RWPE2 (cell line): ENCODE measurements at places on chromosomes 11 and 22.
A peak's percentile ranks its signal among the peaks of the same experiment; 100 is the strongest.

DNA sequence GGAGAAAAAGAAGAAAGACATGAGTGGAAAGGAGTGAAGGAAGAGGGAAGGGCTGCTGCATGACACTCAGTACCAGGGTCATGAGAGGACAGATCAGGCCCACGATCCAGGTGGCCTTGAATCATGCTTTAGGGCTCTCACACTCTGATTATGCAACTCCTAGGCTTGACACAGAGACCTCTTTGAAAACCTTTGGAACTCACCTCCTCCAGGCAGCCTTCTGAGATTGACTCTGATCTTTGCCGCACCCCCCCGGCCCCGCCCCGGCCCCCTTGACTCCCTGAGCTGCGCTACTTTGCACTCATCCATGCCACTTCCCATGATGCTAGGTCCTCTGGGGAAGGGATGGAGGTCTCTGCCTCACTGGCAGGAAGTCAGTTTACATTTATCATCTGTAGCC is 10.7 kb downstream of the PTPN5 start:
- no peak for DNase-seq

- DNase-seq: peak; percentile 54
These were observed at the start of gene ASCL2 for GRCh38 chr11:2270322-2271076. Gene ASCL2, minus strand, starts transcription at chr11:2270588. Its CDS starts 256 bp downstream, at chr11:2270332.

- DNase-seq: no peak
These were observed 26.1 kb downstream of the UBE2L3 start for GRCh38 chr22:21593406-21594232.

DNA sequence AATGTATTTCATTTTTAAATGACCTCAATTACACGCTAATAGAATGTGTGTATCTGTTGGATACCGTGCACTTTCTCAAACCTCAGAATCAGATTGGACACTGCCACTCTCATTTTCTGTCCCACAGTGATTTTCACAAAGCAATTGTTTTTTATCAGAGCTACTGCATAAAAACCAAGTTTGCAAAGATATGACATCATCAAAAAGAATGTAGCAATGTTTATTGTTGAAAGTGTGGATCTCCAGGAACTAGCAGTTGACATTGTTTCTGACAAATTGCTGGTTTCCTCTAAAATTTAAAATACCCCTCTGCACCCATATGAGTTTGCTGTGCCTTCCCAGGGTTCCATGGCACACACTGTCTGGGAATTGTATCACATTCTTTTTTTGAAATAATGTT is 362.7 kb upstream of the DDI1 start:
- no peak for DNase-seq

DNA sequence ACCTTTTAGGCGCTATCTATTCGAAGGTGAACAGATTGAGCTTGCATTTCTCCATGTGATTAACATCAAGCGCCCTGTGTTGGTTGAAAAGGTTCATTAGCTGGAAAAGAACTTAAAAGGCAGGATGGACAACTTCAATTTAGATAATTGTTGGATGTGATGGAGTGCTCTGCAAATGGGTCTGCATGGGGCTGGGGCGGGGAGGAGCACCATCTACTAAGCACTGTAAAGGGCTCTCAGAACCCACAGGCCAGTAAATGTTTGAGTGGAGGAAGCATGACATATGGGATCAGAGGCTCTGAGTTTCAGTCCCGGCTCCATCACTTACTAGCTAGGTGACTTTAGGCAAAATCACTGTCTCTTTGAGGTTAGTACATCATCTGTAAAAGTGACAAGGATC is 28.2 kb downstream of the ARL14EP start:
- DNase-seq: no peak

- DNase-seq: no peak
These were observed 113.9 kb downstream of the CCDC81 start for GRCh38 chr11:86488553-86488952.

GRCh38 chr11:46431211-46431610 is 39.6 kb upstream of the CHRM4 start:
- no peak for DNase-seq

DNA sequence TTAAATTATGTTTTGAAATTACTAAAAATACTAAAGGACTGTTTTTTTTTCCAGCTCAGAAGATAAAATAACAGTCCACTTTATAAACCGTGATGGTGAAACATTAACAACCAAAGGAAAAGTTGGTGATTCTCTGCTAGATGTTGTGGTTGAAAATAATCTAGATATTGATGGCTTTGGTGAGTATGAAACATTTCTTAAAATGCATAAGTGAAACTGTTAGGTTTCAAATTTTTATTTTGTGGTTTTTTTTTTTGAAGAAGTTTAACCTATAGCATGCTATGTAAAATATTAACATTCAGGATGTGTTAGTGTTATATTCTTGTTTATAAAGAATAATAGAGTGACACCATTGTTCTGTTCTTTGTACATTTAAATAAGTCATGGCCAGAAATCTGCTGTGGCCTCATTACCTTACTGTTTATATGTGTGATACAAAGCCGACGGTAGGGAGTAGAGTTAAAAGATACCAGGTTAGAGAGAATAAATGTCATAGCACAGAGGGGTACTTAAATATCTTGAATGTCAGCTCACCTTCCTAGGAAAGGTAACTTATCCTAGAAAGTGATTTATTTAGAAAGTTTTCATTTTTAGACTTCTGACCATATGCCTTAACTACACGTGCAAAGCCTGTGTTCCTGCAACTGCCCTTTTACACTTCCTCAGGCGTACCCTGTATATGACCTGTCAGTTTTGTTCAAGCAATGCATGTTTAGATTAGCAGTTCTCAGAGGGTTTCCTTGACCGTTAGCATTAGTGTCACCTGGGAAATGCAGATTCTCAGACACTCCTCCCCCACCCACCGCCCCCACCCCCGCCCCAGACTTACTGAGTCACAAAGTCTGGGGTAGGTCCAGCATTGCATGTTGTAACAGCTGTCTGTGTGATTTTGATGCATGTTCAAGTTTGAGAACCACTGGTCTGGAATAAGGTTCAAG is 6.3 kb downstream of the FDX1 start:
- no peak for DNase-seq

DNA sequence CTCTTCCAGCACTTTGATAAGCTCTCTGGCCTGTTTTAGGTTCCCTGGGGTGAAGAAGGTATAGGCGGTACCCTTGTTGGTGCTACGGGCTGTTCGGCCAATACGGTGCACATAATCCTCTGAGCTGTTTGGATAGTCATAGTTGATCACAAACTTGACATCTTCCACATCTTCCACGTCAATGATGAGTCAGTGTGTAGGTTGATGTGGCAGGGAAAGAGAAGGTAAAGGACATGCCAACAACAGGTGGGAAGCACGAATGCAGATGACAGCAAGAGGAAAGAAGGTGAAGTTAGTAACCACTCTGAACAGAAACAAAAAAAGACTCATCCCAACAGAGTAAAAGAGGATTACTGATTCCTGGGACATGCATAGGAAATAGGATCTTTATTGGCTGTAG is 18.2 kb downstream of the DDX17 start:
- DNase-seq: no peak

DNA sequence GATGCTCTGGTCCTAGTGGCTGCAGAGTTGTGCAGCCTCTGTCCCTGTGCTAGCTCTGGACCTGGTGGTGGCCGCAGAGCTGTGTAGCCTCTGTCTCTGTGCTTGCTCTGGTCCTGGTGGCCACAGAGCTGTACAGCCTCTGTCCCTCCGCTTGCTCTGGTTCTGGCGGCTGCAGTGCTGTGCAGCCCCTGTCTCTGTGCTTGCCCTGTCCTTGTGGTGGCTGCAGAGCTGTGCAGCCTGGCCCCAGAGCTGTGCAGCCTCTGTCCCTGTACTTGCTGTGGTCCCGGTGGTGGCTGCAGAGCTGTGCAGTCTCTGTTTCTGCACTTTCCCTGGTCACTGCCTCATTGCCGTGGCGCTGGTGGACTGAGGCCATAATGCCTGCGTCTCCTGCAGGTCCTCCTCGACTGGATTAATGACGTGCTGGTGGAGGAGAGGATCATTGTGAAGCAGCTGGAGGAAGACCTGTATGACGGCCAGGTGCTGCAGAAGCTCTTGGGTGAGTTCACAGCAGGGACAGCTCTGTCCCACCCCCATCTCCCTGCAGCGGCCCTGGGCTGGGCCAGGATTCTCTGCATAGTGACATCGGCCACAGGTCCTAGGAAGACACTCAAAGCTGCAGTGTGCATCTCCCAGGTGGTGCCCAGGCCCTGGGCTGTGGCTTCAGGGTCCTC is 61.9 kb upstream of the PARVG start:
- no peak for DNase-seq
